ENCODE measurements at places on chromosomes 1 and 21. TPM values are rescaled to one million over a fixed set of nuclear protein-coding genes. Genes with fewer than 3 reads are reported as not detected.

- peaks cover 1% of the 10 kb centered on the region for H3K27me3 ChIP-seq
- no peak for DNase-seq
- no peaks in the 10 kb centered on the region for H3K36me3 ChIP-seq
- no peak overlapping the region for H3K4me3 ChIP-seq
- no peaks in the 10 kb centered on the region for H3K4me1 ChIP-seq
Measured at GRCh38 chr1:163772246-163772645, 450.5 kb downstream of the NUF2 start.

DNA sequence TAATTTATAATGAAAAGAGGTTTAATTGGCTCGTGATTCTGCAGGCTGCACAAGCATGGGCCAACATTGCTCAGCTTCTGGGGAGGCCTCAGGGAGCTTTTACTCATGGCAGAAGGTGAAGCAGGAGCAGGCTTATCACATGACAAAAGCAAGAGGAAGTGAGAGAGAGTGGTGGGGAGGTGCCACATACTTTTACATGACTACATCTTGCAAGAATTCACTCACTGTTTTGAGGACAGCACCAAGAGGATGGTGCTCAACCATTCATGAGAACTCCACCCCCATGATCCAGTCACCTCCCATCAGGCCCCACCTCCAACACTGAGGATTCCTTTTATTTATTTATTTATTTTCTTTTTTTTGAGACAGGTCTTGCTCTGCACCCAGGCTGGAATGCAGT is 5.5 kb upstream of the PLEKHM2 start:
- H3K36me3 ChIP-seq: no peaks in the 10 kb centered on the region
- H3K27me3 ChIP-seq: no peaks in the 10 kb centered on the region
- peak overlapping the region; percentile 70 for H3K27ac ChIP-seq
- H3K4me3 ChIP-seq: no peak overlapping the region

- no peak overlapping the region for H3K27ac ChIP-seq
- H3K4me3 ChIP-seq: no peak overlapping the region
- peaks cover 5% of the 10 kb centered on the region for H3K4me1 ChIP-seq
- no peaks in the 10 kb centered on the region for H3K36me3 ChIP-seq
Measured at GRCh38 chr1:31400393-31400792, 12.6 kb upstream of the SERINC2 start.

- H3K4me3 ChIP-seq: no peak overlapping the region
- H3K27me3 ChIP-seq: peaks cover 23% of the 10 kb centered on the region
- H3K4me1 ChIP-seq: peaks cover 5% of the 10 kb centered on the region
- H3K36me3 ChIP-seq: no peaks in the 10 kb centered on the region
- H3K27ac ChIP-seq: no peak overlapping the region
Measured at GRCh38 chr1:161718559-161719324, 2.6 kb upstream of the FCRLB start.

DNA sequence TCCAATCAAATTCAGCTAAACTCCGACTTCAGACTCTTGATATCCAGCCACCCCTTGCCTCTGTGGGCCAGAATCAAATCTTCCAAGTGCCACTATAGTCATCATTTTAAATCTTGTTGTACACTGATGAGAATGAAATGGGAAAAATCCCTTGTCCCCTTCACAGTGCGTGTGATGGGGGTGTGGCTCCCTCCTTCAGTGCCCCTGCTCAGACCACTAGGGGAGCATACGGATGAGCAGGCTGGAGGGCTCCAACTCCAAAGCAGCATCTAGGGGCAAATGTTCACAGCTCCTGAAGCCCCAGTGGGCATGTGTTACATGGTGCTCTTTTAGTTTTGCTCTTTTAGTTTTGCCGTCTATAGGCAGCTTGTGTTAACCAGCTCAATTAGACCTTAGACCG is 35.4 kb upstream of the HSD3B1 start:
- H3K4me1 ChIP-seq: no peaks in the 10 kb centered on the region
- no peak overlapping the region for H3K4me3 ChIP-seq
- H3K27me3 ChIP-seq: peaks cover 48% of the 10 kb centered on the region
- peaks cover 4% of the 10 kb centered on the region for H3K36me3 ChIP-seq
- no peak for DNase-seq
- no peak overlapping the region for H3K27ac ChIP-seq

DNA sequence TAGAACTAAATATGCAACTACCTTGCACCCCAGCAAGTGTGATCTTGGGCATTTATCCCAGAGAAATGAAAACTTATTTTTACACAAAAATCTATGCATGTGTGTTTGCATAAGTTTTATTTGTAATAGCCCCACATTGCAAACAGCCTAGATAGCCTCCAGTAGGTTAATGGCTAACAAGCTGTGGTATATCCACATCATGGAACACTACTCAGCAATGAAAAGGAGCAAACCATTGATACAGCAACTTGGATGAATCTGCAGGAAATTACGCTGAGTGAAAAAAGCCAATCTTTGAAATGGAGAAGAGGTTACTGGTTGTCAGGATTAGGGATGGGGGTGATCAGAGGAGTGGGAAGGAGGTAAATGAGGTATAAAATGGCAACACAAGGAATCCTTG is 67.8 kb downstream of the HHAT start:
- no peaks in the 10 kb centered on the region for H3K36me3 ChIP-seq
- DNase-seq: no peak
- peaks cover 59% of the 10 kb centered on the region for H3K4me1 ChIP-seq
- H3K4me3 ChIP-seq: no peak overlapping the region
- no peak overlapping the region for H3K27ac ChIP-seq
- no peaks in the 10 kb centered on the region for H3K27me3 ChIP-seq

DNA sequence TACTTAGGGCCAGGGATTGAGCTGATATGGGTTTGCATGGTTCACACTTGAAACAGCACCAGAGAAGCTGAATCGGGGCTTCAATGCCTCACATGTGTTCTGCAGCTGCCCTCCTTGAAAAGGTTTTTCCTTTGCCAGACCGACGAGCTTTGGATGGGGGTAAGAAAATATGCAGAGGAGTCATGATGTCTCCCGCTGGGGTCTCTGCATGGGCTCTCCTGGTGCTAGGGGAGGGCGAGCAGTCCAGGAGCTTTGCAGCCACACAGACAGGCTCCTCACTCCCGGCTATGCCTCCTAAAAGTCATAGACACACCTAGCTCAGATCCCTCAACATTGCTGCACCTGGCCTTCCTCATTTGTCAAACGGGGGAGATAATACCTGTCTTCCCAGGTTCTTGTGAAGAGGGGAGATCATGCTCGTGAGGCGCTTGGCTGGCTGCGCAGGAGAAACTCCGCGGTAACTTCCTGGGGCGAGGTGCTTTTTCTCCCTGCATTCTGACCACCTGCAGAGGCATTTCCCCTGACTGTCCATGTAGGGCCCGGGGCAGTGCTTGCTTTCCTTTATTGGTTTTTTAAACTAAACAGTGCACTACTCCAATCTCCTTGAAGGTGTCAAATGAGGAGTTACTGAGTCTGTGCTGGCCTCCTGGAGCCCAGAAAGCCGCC is 112.4 kb downstream of the PLXNA2 start:
- no peaks in the 10 kb centered on the region for H3K27me3 ChIP-seq
- DNase-seq: no peak
- peaks cover 6% of the 10 kb centered on the region for H3K36me3 ChIP-seq
- no peak overlapping the region for H3K27ac ChIP-seq
- H3K4me1 ChIP-seq: peaks cover 46% of the 10 kb centered on the region

The SMIM1 gene
- total RNA-seq: not detected

The OR2L13 gene
- not detected for total RNA-seq

The TPTE gene
- total RNA-seq: not detected

Measured in chondrocyte (in vitro differentiated cells).